ENCODE measurements at places on chromosomes 2 and 18.

- DNase-seq, result no peak
Observed at GRCh38 chr2:127401757-127402695, 14.3 kb upstream of the MAP3K2 start.

DNA sequence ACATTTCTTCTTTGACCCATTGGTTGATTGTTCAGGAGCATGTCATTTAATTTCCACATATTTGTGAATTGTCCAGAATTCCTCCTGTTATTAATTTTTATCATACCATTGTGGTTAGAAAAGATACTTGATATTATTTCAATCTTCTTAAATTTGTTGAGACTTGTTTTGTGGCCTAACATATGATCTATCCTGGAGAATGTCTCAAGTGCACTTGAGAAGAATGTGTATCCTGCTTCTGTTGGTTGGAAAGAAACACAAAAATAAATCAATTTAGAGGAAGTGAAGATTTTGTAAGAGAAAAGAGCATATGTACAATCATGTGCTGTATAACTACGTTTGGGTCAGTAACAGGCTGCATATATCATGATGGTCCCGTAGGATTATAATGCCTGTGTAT, 118.6 kb upstream of the CDC42EP3 start:
- no peak for DNase-seq

DNA sequence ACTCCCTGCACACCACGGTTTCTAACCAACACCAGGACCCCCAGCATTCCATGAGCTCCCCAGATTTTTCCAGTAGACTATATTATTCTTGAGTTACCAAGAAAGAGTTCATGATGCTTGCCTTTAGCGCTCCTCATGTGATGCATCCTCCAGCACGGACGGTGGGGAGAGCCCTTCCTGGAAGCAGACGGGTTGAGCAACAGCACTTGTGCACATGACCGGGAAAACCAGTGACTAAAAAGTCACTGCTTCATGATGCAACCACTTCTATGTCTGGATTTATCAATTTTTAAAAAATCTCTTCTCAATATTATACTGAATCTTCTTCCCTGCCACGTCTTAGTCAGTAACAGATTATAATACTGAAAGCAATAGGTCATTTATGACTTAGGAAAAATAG, 20.4 kb upstream of the DOK6 start:
- DNase-seq, result no peak

- no peak for DNase-seq
Observed at GRCh38 chr2:177535958-177536504, 143.5 kb downstream of the AGPS start.

- DNase-seq, result no peak
Observed at GRCh38 chr2:98170076-98170475, 83.1 kb downstream of the VWA3B start.

DNA sequence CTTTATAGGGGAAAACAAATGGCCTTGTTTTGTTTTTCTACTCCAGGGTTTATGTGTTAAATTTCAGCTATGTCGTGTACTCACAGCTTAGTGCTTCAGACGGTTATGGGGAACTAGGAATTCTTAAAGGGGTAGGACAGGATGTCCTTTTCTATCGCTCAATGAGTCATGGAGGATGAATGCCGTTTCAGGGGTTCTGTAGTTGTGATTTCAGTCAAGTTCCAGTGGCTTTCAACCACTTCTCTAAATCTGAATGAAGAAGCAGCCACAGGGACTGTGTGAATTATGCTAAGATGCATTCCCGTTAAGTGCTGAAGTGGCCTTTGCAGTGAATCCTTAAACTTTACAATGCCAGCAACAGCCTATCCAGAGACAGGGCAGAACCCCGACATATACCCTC, 1231.7 kb upstream of the ZEB2 start:
- DNase-seq, result no peak

DNA sequence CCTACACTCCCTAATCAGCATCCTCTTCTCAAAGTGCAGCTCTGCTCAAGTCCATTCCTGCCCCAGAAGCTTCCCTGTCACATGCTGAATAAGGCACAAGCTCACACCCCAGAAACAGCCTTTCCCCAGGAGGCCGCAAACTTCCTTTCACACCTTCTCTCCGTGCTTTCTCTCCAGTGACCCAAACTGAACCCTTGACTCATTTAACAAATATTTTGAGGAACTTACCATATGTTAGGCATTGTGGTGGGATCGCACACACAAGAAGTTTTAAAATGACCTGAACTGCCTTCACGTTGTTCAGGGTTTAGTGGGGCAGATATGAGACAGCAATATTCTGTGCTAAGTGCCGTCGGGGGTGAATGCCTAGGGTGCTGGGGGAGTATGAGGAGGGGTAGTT, 161.3 kb downstream of the INSIG2 start:
- DNase-seq, result no peak

- no peak for DNase-seq
Observed at GRCh38 chr18:78920456-78921138, 59.0 kb upstream of the SALL3 start.

GRCh38 chr18:51541230-51541629, 343.7 kb upstream of the MEX3C start:
- DNase-seq, result no peak

DNA sequence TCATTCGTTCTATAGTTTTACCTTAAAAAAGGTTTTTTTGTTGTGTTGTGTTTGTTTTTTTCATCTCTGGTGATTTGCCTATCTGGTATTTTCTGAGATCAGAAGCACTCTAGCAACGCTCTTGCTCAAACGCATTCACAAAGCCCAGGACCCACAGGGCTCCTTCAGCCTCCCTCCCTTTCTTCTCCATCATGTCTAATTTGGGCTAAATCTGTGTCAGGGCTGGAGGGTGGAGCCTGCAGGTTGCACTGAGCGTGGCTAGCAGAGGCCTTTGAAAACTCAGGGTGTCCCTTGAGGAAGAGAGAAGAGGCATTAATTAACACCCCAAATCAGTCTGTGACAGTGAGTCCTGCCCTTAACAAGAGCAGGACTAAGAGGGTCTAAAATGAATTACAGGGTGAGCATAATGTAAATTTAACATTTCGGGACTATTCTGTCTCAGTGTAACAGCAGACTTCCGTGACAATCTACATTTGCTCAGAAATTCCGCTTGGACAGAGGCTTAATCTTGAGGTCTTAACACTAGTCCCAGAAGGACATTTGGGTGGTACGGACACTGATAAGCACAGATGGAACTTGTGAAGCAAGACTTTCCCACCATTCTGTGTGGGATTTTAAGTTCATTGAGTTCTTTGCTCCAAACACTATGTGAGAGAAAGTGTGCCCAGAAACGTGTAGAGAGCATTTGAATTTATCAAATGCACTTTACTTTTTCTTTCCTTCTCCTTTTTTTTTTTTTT, 174.4 kb upstream of the APCDD1 start:
- DNase-seq, result no peak

DNA sequence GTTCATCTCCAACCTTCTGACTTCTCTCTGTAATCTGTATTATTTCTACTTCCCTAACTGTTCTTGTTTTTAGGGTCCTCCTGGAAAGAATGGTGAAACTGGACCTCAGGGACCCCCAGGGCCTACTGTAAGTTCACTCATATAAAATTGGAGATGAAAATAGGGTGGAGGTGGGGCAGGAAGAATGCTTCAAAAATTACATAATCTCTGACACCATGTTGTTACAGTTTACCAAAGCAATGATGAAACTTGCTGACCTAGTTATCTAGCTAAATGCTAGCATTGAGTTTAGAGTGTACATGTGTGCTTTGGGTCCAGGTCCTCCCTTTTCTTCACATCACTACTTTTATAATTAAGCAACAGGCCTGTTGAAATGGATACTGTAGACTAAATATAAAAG, 23.1 kb downstream of the COL3A1 start:
- DNase-seq, result no peak

DNA sequence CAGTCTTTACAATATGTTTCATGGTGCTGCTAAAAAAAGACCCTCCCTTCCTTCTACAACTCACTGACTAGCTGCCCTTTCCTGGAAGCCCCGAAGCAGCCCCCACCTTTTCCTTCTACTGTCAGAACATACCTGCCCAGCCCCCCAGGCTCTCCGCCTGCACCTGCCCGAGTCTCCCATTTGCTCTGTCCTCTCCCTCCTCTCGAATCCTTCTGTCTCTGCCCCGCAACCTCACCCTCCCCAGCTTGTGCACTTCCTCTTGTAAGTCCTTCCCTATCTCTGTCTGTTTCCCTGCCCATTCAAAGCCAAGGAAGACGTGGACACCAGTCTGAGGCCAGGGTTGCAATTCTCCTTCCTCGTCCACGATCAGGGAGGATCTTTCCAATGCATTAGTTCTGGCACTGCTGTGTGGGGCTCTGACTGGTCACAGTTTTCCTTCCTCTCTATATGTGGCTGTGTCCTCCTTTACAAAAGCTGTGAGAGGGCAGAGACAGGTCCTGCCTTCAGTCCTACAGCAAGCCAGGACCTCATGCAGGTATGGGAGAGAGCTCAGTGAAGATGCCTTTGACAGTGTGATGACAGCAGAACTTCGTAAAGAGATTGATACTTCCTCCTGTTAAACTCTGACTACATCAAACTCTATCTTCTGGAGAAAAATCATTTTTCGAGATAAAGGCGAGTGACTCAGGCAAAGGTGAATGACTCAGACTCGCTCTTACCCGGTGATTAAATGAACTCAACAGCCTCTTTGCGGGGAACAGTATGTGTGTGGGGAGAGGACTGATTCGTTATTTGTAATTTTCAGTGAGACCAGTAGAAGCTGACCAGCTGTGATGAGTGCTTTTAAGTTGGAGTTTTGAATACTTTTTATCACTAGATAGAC, 14.2 kb downstream of the TNFRSF11A start:
- no peak for DNase-seq

All from WERI-Rb-1 (cell line).